ENCODE measurements at places on chromosomes 16 and 17. TPM values are rescaled to one million over a fixed set of nuclear protein-coding genes. Genes with fewer than 3 reads are reported as not detected.

ALOX12 gene
- total RNA-seq: not detected

DNA sequence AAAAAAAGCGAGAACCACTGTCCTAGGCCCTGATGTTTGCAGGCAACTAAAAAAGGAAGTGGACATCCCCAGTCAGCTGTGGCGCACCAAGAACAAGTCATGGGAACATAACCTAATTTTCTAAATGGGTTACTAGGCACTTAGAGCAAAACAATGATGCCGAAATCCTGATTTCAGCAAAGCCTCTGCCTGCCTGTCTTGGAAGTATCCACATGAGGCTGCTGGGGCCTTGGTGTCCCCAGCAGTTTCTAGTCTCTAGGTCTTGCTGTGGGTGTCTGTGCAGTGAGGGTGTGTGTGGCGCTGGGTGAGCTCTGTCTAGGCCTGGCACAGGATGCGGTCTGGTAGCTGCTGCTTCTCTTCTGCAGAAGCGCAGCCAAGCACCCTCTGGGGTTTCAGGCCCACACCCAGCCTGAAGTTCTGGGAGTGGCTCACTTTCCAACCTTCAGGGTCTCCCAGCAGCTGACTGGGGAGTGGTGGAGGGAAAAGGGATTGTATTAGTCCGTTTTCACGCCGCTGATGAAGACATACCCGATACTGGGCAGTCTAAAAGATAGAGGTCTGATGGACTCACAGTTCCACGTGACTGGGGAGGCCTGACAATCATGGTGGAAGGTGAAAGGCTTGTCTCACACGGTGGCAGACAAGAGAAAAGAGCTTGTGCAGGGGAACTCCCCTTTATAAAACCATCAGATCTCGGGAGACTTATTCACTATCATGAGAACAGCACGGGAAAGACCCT, 21.1 kb downstream of the STH start:
- no peak for DNase-seq

GRCh38 chr16:50684823-50685461, 3.8 kb upstream of the SNX20 start:
- no peak for DNase-seq

CLEC19A gene
- total RNA-seq: not detected

GRCh38 chr17:51711581-51711980, 446.9 kb downstream of the CA10 start:
- no peak for DNase-seq

GRCh38 chr16:69477546-69477945, 53.1 kb downstream of the CYB5B start:
- DNase-seq: no peak

CCT6B gene
- total RNA-seq: 0.94 TPM

DNA sequence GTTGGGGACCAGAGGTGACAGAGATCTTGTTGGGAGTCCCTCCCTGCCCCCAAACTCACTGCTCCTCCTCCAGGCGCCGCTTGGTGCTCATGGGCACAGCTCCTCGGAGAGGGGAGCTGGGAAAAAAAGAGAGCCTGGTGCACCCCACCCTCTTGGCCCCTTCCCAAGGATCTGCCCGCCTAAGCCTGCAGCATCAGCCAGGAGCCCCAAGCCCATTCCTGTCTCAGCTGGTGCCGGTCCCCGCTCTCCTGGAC, 400 bp downstream of the HCFC1R1 start:
- DNase-seq: peak; percentile 69

DNA sequence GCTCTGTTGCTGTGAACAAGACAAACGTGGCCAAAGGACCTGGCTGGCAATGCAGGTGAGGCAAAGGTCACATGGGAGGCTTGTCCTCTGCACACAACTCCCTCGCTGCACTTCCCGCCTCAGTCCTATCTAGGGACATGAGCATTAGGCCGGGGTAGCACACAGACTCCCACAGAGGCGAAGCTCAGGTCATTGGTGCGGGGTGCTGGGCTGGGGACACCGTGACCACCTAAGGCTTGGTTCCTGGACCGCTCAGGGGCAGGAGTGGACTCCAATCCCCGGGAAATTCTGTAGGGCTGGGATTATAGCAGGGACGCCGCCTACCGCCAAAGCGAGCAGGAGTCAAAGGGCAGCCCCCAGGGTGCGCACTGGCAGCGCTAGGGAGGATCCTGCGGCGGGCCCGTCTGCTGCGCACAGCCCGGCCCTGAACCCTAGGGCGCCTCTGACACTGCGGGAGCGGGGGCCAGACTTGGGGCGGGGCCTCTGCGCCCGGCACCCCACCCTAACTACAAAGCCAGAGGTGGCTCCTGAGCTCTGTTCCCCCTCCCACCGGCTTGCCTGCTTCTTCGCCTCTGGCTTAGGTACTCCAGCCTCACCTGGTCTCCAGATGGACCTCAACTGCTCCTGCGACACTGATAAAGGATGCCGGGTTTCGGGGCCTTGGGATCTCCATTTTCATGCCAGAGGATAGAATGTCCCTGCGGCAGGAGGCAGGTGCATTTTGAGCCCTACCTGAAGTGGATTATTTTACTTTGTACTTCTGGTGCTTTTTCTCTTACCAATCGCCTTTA, 3.9 kb upstream of the MT1B start:
- no peak for DNase-seq

MYH8 gene
- total RNA-seq: not detected

DNA sequence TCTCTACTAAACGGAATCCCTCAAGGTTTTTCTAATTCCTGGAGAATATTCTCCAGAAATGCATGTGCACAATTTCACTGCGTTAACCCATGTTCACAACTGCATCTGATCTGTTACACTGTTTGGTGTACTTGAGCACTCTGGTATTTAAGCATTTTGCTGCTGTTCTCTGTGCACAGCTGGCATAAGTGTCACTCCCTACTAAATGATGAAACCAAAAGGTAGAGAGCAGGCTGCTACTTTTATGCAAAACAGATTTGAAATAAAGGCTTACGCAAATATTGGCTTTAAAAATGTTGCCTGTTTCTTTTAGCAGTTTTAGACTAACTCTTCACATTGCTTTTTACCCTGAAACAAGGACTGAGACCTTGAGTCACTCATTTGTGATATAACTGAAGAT, 41.7 kb downstream of the ESRP2 start:
- DNase-seq: no peak

GRCh38 chr16:85428899-85429775, 184.0 kb upstream of the GSE1 start:
- DNase-seq: no peak

DHRS7B gene
- 14.6 TPM for total RNA-seq

DNA sequence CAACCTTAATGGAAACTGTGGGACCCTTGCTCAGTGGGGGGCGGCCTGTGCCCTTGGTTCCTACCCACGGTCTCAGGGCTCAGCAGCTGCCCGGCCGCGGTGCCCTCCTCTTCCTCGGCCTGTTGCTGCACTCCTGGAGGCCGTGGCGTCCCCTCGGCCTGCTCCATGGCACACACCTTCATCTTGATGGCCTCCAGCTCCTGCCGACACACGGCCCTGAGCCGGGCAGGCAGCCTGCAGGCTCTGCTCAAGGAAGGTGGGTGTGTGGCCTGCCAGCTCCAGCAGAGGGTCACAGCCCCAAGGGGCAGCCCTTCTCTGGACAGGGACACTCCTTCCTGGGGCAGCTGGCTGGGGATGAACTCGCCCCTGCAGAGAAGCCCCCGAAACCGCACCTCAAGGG, 718 bp downstream of the PABPN1L start:
- no peak for DNase-seq

PYY gene
- total RNA-seq: not detected

KRT36 gene
- total RNA-seq: not detected

CNGB1 gene
- not detected for total RNA-seq

CIAPIN1 gene
- 112 TPM for total RNA-seq

DNA sequence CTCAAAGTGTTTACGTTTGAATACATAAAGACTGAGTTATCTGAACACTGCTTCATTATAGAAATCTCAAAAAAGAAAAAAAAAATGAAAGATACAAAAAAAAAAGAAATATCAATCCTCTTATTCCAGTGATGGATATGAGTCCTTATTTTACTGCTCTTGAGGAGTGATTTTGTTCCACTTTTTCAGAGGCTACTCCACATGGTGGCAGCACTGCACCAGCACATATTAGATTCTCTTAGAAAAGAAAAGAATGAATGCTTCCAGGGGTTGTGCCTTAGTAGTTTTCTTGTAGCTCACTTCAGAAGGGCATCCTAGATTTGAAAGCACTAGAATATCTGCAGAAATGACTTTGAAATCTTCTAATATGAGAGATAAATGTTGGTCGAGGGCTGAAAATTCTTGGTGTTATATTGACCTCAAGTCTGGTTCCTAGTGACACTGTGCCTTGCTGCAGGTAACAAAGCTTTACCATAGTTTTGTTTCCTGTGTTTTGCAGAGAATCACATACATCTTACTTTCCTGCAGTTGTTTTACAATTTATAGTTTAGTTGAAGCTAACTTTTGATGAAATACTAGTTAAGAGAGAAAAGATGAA, 25.9 kb downstream of the AP2B1 start:
- peak; percentile 44 for DNase-seq

NUDT7 gene
- 4.1 TPM for total RNA-seq

Data from NCI-H460 (cell line).